NCI-H1105 treated with DMSO at 0.1 percent for 48 hours (cell line): ENCODE measurements at places on chromosomes 6 and 20.

DNA sequence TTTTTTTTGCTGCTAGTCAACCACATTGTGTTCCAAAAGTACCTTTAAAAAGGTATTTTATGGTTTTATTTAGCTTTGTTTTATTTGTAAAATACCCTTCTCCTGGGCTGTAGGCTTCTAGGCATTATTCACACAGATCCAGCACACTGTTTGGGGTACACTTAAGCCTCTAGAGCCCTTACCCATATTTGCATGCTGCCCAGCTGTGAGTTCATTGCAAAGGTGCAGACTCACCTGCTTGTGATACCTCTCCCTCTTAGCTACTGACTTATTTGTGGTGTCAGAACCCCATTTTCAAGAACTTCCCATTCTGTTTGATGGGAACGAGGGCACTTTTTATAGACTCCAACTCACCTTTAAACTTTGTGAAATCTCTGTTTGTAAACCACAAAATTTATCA lies 69.8 kb downstream of the RIN2 start:
- DNase-seq, result no peak

DNA sequence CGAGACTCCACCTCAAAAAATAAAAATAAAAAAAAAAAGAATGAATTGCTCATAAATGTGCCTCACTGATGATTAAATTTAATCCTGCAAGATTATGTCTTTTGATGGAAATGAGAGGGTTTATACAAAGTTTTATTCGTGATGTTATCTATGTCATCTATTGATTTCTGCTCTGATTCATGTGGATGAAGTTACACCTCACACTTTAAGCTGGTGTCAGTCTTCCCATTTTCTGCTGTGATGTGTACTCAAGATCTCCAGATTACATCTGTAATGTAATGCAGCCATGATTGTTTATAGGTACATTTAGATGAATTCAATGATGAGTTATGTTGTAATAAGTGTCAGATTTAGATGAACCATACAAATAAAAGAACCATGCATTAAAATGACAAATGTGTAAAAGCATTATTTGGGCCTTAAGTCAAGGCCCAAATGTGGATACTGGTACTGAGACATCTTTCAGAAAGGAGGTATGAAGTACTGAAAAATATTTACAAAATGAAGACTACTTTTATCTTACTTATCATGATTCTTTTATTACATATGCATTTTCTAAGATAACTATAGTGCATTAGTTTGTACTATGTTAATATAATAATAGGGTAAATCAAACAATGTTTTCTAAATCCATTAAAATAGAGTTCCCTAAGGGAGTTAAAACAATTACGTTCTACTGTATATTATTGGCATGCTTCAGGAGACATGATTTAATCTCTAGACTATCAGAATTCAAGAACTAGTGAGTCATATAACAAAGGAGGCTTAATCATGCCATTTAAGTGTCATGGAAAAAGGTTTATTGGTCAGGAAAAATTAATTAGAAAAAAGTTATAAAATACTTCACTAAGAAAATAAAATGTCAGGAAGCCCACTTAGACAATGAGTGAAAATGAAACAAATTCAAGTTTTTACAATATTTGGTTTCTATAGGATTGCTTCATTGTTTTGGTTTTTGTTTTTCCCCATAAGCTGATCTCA lies 34.5 kb downstream of the HCRTR2 start:
- DNase-seq, result no peak

DNA sequence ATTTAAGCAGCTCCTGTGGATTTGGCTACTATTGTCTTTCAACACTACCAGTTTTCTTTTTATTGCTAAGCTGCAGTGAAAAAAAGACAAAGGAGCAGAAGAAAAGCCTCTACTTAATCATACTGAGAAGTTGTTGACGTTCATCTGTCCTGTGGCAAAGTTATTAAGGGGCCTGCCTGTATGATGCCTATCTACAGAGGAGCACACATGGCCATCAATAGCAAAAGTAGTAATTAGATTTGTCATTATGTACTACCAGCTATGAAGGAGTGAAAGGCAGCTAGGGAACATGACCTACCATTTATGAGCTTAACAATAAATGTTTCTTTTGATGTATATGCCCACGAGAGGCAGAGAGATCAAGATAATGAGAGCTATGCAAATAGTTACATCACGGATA lies 620.9 kb downstream of the PHF3 start:
- DNase-seq, result no peak

- no peak for DNase-seq
Observed at GRCh38 chr6:56025795-56026194, 150.4 kb upstream of the BMP5 start.

GRCh38 chr20:46814366-46815232 lies 80.0 kb upstream of the EYA2 start:
- DNase-seq, result peak; percentile 92

GRCh38 chr6:43715056-43715788 lies 27.6 kb upstream of the MRPS18A start:
- DNase-seq, result no peak

- DNase-seq, result peak; percentile 73
Observed at GRCh38 chr6:37624606-37625574, 72.8 kb downstream of the MDGA1 start.

GRCh38 chr6:40579101-40579500 lies 8.1 kb downstream of the LRFN2 start:
- no peak for DNase-seq

GRCh38 chr6:45697605-45698004 lies 318.1 kb downstream of the CLIC5 start:
- no peak for DNase-seq

DNA sequence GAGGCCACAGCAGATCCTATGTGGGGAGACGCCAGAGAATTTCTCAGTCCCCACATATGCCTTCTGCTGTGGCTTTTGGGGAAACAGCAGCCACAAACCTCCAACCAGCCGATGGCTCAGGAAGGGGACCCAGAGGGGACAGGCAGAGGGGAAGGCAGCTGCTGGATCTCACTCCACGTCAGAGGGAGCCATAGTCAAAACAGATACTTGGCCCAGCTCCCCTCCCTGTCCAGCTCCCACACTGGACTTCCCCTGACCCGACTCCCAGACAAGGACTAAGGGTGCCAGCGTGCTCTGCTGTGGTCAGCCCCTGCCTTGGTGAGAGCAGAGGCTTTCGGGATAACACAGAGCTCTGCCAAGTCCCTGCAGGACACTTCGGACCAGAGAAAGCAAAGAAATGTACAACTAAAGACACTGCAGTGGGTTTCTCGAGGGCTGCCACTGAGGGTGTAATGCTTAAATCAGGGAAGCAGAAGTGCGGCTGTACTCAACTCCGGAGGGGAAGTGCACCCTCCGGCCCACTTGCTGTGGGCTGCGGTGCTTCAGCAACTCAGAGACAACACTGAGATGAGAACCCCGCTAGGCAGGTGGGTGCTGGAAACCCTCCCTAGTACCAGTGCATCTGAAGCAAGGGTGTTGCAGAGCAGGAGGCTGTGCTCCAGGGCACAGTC lies 47.2 kb downstream of the RRBP1 start:
- DNase-seq, result no peak

GRCh38 chr6:114167583-114168576 lies 174.9 kb downstream of the HS3ST5 start:
- no peak for DNase-seq

DNA sequence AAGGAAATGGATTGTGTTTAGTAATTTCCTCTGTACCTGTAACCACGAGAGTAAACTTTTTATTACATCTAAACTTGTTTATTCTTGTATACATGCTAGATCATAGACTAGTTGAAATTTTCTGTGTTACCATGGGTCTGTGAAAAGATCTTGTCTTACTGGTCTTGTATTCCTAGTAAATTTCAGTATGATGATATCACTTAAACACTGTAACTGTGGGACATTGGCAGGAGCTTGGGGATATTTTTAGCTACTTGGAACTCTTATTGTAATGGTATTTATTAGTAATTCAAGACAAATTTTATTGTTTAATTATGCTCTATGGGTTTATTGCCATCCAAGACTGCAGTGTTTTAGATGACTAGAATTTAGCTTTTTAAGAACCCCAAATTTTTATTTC lies 25.9 kb upstream of the TULP4 start:
- no peak for DNase-seq

DNA sequence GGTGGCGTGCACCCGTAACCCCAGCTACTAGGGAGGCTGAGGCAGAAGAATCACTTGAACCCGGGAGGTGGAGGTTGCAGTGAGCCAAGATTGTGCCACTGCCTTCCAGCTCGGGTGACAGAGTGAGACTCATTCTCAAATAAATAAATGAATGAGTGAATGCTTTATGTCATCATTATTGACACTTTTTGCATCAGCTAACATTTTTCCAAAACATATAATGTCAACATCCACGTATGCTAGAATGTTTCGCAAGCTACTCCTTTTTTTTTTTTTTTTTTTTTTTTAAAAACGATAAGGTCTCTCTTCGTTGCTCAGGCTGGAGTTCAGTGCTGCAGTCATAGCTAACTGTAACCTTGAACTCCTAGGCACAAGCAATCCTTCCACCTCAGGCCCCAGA lies 72.2 kb downstream of the SENP6 start:
- no peak for DNase-seq
